Activated T-helper 1 cell treated with anti-CD3 and anti-CD28 coated beads, Interleukin-12 subunit alpha, Interleukin-12 subunit beta, Interleukin-2, Interleukin-4 antibody, amounts not matched to agents 30 ng/mL and 10 ng/mL and 1 ng/mL, durations not matched to agents 14 hours and 24 hours and 36 hours (primary cell): ENCODE measurements at places on chromosomes 1 and 21. TPM values are rescaled to one million over a fixed set of nuclear protein-coding genes. Genes with fewer than 3 reads are reported as not detected.
A peak's percentile ranks its signal among the peaks of the same experiment; 100 is the strongest.

DNA sequence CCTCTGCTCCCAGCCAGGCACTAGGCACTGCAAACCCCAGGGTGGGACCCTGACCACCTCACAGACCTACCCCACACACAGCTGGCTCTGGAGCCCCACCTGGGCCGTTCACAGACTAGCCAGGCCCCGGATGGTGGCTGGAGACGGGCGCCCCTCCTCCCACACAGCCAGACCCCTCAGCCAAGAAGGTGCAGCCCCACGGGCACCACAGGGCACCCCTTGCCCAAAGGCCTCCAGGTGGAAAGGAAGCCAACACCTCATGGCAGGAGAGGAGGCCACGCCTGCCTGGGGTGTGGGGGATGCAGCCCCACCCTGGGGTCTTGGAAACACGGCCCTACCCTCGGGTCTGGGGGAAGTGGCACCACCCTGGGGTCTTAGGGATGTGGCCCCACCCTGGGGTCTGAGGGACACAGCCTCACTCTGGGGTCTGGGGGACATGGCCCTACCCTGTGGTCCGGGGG, 44.6 kb downstream of the WNT9A start:
- DNase-seq = no peak

AADACL4 gene
- total RNA-seq = not detected in 2 replicates

SLC30A2 gene
- total RNA-seq = not detected in 2 replicates

GRCh38 chr1:223775711-223776074, 63.4 kb downstream of the CAPN2 start:
- no peak for DNase-seq

DNA sequence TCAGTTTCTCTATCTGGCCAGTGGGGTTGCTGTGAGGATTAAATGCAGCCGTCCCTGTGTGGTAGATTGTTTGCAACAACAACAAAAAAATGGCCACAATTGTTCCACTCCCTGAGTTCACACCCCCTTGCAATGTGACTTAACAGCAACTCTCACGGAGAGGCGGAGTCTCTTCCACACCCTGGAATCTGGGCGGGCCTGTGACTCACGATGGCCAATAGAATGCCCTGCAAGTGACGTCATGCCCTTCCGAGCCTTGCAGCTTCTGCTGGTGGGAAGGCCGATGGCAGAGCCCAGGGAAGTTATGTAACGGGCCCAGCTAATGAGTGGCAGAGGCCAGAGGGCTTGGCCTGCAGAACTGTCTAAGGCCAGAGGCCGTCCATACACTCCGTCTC, 87.9 kb downstream of the RIPK4 start:
- DNase-seq = no peak

RNU1-1 gene
- 2,178 and 3,041 TPM in 2 replicates for total RNA-seq

TMEM79 gene
- total RNA-seq = 8.9 and 9.6 TPM in 2 replicates

RUNX3 gene
- 133 and 140 TPM in 2 replicates for total RNA-seq

DNA sequence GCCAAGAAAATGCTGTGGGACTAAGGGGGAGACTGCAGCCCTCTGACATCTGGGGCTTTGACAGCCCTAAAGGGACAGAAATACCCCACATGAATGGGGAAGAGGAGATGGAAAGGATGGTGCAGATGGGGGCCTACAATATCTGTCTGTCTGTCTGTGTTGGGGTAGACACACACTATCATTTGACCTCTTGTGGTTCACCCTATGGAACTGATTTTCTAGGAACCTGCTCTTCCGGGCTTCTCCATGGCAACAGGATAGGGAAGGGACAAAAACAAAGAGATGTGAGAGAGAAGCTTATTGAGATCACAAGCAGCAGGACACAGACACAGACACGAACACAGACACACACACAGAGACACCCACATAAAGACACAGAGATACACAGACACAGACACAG, 17.1 kb downstream of the KIF21B start:
- no peak for DNase-seq

ARTN gene
- total RNA-seq = 0.24 and 0.88 TPM in 2 replicates

DNA sequence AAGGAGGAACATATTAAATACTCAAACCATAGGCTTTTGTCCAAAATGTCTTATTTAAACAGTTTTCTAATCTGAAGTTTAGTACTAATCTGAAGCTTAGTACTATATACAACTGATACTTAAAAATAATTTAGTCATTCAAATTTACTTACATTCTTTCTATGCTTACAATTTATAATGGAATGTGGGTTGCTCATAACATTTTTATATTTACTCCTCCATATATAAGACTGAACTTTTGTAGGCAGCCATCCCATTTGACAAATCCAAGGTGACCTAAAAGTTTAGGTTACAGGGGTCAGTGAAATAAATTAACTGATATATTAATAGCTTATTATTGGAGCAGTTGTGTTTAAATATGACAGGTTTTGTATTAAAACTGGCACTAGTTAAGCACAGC, 570.6 kb downstream of the DPYD start:
- DNase-seq = no peak

PRKAA2 gene
- total RNA-seq = not detected in 2 replicates

GRCh38 chr1:86798608-86799291, 94.4 kb downstream of the SH3GLB1 start:
- no peak for DNase-seq

DNA sequence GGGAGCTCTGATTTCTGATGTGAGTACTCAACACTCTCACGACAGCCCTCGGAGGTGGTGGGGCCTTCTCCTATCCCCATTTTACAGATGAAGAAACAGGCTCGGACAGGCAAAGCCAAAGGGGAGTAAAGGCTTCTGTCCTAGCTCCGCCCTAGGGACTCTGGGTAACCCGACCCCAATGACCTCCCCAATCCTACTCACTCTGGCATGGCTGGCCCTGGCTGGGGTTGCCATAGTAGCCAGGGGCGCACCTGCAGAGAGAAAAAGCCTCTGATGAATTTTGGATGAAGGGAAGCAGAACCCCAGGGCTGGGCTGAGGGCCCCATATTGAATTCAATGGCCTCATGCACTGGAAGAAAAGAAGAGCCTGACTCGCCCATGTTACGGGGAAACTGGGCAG, 61.1 kb downstream of the LDLRAD2 start:
- no peak for DNase-seq

DNA sequence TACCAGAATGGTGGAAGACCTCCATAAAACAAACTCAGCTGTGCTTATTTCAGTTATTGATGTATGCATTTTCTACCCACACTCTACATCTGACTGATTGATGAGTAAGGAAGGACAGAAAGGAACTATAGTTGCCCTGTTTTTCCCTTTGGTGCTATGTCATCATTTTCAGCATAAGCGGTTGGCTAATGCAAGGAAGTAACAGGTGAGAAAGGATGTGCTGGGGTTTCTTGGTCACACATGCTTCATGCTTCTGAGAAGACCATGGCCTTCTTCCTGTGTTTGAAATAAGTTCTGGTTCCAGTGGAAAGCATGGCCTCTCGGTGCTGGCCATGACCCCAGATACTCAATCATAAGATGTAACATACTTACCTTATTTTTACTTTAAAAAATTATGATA, 541.2 kb downstream of the PTPRU start:
- peak; percentile 7 for DNase-seq

- DNase-seq = no peak
Observed at GRCh38 chr1:116312681-116313069, 60.4 kb upstream of the ATP1A1 start.

- DNase-seq = no peak
Observed at GRCh38 chr1:116166011-116166571, 54.9 kb downstream of the MAB21L3 start.

RHEX gene
- not detected in 2 replicates for total RNA-seq

- DNase-seq = no peak
Observed at GRCh38 chr1:115409094-115410015, 71.3 kb upstream of the NGF start.

DNA sequence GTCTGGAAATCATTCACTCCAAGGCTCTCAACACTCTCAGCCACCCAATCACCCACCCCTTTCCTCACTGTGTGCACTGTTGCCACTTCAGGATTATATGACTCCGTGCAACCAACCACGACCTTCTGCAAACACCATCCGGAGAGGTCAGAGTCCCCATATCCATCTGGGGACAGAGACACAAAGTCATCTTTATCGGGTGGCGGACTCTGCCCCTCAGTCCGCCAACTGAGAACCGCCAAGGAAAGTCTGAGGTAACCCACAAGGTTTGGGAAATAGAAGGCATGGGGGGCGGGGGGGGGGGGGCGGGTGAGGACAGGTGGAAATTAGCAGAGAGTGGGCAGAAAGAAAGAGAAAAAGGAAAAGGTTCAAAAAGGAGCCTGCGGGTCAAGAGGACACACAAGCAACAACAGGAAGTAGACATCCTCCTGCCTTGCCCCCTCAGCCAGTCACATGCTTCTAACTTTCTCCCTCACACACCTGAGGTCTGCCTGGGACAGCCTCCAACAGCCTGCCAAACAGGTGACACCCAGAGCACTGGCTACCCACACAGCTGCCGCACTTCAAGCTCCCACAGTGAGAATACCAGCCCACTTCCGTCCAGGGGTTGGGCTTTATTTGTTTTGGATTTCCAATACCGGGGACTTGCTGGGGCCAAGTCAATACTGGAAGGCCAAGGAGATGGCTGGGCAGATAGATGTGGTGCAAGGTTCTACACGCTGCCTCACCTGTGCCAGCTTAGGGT, 58.1 kb downstream of the SSBP3 start:
- DNase-seq = no peak

- DNase-seq = no peak
Observed at GRCh38 chr21:36005018-36005417, 55.3 kb downstream of the SETD4 start.

DNA sequence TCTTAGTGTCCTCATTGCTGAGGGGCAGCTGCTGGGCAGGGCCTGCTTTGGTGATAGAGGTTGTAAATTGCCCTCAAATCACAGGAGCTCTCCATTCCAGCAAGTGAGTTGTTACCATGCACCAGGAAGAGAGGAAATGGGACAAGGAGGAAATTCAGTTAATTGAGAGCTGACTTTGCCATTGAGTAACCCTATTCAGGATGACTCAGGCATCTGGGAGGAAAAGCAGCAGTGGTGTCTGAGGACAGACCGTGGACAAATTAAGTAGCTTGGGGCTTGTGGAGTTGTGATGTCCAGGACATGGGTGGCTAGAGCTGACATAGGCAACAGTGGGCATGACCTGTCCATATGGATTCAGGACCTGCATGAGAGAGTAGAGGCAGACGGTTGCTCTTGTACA, 5.9 kb downstream of the ARHGEF10L start:
- DNase-seq = no peak

- peak; percentile 78 for DNase-seq
Observed at GRCh38 chr1:53328009-53328461, at the start of gene LRP8. TSS of gene LRP8 (minus strand) at chr1:53328070. CDS start at chr1:53327912, 158 bp downstream.

DNA sequence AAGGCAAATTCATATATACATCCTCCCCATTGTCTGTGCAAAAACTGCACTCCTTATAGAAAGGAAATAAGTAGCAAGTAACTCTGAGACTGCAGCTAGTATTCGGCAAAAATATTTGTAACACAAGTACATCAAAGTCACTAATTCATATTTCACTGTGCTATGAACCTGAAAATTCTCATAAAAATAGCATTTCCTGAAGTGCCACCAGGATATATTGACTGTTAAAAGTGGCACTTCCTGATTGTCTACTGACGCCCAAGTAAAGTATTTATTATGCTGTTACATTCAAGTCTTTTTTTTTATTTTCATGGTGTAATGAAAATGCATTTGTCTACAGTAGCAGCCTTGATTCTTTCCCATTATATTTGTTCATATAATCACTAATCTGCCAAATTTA, 673.8 kb downstream of the PTPRC start:
- no peak for DNase-seq

DNA sequence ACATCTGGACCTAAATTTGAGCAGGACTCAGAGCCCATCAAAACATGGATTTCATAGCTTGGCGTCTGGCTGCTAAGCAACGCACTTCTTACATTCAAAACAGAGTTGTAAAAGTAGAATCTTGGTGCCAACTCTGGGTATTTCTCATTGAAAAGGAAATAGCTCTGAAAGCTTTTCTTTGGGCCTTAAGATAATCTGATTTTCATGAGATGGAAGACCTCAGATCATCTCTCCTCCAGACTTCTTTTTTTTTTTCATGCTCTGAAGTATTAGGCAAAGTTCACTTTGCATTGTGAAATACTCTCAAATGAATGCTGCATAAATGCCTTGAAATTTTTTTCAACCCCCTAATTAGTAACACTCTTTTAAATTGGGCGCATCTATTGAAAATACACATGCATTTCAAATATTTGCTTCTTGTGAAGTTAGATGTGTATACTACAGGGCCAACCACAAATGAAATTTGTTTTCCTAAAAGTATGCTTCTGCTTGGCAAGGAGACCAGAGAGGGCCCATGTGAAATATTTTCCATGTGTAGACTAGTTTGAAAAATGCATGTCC, 4.2 kb downstream of the ADAMTS5 start:
- DNase-seq = no peak

- DNase-seq = no peak
Observed at GRCh38 chr1:7315946-7316345, 455.1 kb upstream of the VAMP3 start.

PRELP gene
- not detected in 2 replicates for total RNA-seq

DNA sequence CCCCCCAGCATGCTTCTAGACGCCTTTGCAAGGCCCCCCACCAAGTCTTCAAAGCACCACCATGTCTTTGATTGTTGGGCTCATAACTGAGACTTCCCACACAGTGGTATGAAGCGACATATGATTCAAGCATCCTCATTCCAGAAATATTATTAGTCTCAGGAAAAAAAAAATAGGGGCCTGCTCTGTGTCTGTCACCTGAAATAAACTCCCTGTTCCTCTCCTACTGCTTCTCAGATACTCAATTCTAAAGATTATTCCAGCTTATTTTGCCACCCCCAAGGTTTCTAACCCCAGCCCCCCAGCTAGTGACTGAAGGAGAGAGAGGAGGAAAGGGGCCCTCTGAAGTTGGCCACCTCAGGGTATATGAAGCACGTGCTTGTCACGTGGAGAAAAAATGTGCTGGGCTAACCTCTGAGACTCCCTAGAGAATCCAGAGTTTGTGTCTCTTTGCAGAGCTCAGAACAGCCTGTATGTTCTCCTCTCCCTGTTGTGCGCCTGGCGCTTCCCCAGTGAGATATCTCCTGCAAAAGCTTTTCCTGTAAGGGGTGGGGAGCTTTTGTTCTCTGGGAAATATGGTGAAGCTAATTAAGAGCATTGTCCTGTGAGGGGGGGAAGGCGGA, 35.9 kb upstream of the RASAL2 start:
- DNase-seq = no peak

LAMC1 gene
- 0.44 and 0.49 TPM in 2 replicates for total RNA-seq

DNA sequence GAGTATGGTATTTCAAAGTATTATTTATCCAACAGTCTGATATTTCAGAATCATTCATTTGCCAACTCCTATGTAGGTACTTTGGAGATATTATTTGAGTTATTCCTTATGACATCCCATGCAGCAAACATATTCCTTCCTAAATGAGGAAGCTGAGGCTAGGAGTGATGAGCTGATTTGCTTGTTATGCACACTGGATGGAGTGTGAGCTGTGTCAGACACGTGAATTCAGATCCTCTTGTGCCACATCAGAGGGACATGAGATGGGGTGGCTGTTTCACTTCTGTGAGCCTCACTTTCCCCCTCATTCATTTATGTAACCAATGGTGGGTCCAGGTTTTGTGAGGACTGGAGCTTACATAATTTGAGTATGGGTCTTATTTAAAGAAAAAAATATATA, 215.9 kb downstream of the DISC1 start:
- DNase-seq = no peak

DNA sequence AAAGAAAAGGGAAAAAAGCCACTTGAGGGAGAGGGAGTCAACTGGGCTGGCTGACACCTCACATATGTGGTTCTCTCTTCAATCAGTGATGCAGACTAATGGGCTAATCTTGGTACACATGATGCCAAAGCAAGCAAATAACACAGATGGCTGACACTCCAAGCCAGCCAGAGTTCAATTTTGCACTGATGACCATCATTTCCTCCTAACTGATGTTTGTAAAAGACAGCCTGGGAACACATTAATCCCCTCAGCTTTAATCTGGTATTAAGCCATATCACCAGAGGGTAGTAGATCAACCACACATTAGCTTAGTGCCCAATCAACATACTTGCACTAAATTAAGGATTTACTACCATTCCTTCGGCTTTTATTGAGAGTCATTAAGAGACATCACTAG, 2.8 kb downstream of the VPS72 start:
- no peak for DNase-seq
